PC-3 (cell line): ENCODE measurements at places on chromosomes 12 and 14. TPM values are rescaled to one million over a fixed set of nuclear protein-coding genes. Genes with fewer than 3 reads are reported as not detected.

DNA sequence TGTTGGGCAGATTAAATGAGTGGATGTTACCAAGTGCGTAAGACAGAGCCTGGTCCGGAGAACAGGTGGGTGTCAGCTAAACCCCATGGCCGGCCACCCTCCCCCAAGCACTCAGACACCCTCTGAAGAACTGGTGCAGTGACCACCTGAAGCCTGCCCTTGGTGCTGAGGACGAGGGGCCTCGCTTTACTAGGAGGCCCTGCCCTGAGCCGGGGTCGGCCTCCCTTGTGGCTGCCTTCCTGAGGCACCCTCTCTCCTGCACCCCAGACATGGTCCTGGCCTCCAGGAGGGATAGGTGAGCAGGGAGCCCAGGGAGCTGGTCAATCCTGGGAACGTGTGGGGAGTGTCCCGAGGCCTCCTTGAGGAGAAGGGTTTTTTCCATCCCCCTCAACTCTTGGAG, 4.9 kb upstream of the KIF26A start:
- H3K4me3 ChIP-seq = no peak overlapping the region
- DNase-seq = no peak
- no peaks in the 10 kb centered on the region for H3K36me3 ChIP-seq
- no peak overlapping the region for H3K27ac ChIP-seq
- H3K27me3 ChIP-seq = peaks cover 39% of the 10 kb centered on the region
- H3K4me1 ChIP-seq = peaks cover 5% of the 10 kb centered on the region; the same call in 1 of the 2 replicates

Gene C12orf50
- total RNA-seq = not detected in 2 replicates

GRCh38 chr14:35512765-35513164, 21.2 kb upstream of the INSM2 start:
- no peak overlapping the region for H3K4me3 ChIP-seq
- H3K36me3 ChIP-seq = no peaks in the 10 kb centered on the region
- H3K27ac ChIP-seq = no peak overlapping the region
- no peaks in the 10 kb centered on the region for H3K4me1 ChIP-seq
- DNase-seq = no peak
- peaks cover 26% of the 10 kb centered on the region for H3K27me3 ChIP-seq

Gene WNT1
- not detected in 2 replicates for total RNA-seq

- DNase-seq = peak; percentile 86
- H3K27me3 ChIP-seq = no peaks in the 10 kb centered on the region
- H3K4me1 ChIP-seq = peaks cover 8% of the 10 kb centered on the region
- no peaks in the 10 kb centered on the region for H3K36me3 ChIP-seq
- no peak overlapping the region for H3K27ac ChIP-seq
- H3K4me3 ChIP-seq = no peak overlapping the region
These were observed 99.2 kb downstream of the SCARB1 start for GRCh38 chr12:124764451-124764850.

Gene TMEM52B
- not detected in 2 replicates for total RNA-seq

Gene PPP1R36
- 0.26 TPM in 1 of 2 replicates, not detected in the other for total RNA-seq

DNA sequence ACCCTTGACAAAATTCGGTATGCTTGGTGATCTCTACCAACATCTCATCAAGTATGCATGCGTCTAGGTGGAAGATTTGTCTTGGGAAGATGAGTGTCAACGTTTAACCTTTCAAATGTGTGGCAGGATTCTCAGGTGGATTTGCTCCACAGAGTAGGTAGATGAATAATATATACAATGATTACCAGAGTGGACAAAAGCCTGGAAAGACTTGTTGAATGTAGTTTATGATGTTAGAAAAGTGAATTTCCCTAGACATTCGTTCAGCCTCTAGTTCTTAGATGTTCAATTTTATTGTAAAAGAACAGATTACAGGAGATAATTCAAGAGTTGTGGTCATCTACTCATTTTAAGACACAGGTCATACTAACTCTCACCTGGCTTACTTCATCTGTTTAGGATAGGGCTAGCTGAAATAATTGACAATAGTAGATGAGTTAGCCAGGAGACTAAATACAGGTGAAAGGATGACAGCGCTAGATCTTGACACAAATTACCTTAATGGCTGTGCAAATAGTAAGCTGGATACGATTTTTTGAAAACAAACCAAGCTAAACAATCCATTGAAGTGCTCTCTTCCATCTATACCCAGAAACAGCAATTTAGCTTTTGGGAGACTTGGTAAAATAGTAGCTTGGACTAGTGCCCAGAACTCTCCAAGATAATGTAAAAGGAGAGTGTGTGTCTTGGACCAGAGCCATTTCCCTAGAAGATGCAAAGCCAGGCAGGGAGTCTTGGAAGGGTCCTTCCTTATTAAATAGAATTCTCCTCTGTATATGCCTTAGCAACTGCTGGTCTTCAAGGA, 168.0 kb downstream of the DACT1 start:
- H3K36me3 ChIP-seq = no peaks in the 10 kb centered on the region
- DNase-seq = peak; percentile 65
- H3K27me3 ChIP-seq = peaks cover 39% of the 10 kb centered on the region
- no peak overlapping the region for H3K4me3 ChIP-seq
- peaks cover 7% of the 10 kb centered on the region for H3K4me1 ChIP-seq

Gene CIROP
- not detected in 2 replicates for total RNA-seq

DNA sequence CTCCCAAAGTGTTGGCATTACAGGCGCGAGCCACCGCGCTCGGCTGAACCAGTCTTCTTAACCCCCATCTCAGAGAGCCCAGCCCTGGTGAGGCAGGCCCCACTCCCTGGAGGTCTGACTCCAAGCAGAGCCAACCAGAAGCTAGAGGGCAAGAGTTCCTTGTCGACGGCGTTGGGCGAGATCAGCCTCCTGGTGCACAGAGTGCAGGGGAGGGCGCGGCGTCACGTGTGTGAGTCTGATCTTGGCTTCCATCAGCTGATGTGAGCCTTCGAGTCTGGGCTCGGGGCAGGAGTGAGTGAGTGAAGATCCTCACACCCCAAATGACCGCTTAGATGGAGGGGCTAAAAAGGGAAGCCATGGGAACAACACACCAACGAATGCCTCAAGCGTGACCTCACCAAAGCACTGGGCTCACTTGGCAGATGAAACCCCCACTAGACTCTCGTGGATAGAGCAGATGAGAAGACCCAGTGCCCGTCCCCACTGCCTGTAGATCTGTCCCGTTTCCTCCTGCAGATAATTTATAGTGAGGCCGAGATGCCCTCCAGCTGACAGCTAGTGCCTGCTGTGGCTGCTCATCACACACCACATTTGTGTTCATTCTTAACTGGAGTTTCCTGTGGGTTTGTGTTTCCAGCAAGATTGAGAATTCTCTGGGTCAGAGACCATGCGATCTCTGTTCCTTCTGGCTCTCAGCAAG, 28.6 kb upstream of the ADGRD1 start:
- peaks cover 97% of the 10 kb centered on the region for H3K27me3 ChIP-seq
- no peak for DNase-seq
- no peaks in the 10 kb centered on the region for H3K4me1 ChIP-seq
- H3K36me3 ChIP-seq = no peaks in the 10 kb centered on the region
- H3K4me3 ChIP-seq = no peak overlapping the region

Gene TNFRSF1A
- 95.1 and 97.4 TPM in 2 replicates for total RNA-seq

Gene TDRD9
- total RNA-seq = 0.07 and 0.12 TPM in 2 replicates

Gene ZBTB25
- total RNA-seq = 4.0 and 10.7 TPM in 2 replicates

GRCh38 chr12:65825507-65826352, 1.4 kb downstream of the HMGA2 start:
- peaks cover 40% of the 10 kb centered on the region for H3K4me1 ChIP-seq
- peak; percentile 14 for DNase-seq
- H3K27ac ChIP-seq = peak overlapping the region; percentile 95
- H3K36me3 ChIP-seq = peaks cover 49% of the 10 kb centered on the region
- peak overlapping the region; percentile 92 for H3K4me3 ChIP-seq

Gene B4GALNT3
- total RNA-seq = 3.7 and 5.0 TPM in 2 replicates

DNA sequence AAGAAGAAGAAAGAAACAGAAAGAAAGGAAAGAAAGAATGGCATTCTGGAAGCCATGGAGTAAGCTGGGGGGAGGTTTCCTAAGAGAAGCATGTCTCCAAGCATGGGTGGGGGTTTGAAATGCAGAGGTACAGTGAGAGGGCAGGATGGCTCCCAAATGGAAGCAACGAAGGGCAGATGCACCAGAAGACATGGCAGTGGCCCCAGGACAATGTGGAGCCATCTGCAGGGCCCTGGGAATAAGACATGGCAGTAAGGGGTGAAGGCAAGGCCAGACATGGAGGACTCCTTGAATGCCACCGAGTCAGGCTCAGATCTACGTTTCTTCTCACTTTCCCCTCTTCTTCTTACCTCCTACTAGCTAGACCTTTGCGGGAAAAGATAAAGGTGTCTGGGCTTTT, 4.7 kb upstream of the COL2A1 start:
- no peak for DNase-seq
- H3K27me3 ChIP-seq = peaks cover 18% of the 10 kb centered on the region
- no peak overlapping the region for H3K27ac ChIP-seq
- no peaks in the 10 kb centered on the region for H3K36me3 ChIP-seq
- H3K4me1 ChIP-seq = peaks cover 5% of the 10 kb centered on the region; the same call in 1 of the 2 replicates
- H3K4me3 ChIP-seq = no peak overlapping the region

Gene MIP
- total RNA-seq = not detected in 2 replicates

- no peaks in the 10 kb centered on the region for H3K36me3 ChIP-seq
- peak overlapping the region; percentile 87; the same call in 1 of the 2 replicates for H3K27ac ChIP-seq
- no peaks in the 10 kb centered on the region for H3K27me3 ChIP-seq
- peak overlapping the region; percentile 82 for H3K4me3 ChIP-seq
- DNase-seq = peak; percentile 10
- H3K4me1 ChIP-seq = peaks cover 15% of the 10 kb centered on the region; the same call in 1 of the 2 replicates
These were observed 669 bp upstream of the SLC25A21 start for GRCh38 chr14:37172936-37173614.

Gene TSHR
- total RNA-seq = not detected in 2 replicates

DNA sequence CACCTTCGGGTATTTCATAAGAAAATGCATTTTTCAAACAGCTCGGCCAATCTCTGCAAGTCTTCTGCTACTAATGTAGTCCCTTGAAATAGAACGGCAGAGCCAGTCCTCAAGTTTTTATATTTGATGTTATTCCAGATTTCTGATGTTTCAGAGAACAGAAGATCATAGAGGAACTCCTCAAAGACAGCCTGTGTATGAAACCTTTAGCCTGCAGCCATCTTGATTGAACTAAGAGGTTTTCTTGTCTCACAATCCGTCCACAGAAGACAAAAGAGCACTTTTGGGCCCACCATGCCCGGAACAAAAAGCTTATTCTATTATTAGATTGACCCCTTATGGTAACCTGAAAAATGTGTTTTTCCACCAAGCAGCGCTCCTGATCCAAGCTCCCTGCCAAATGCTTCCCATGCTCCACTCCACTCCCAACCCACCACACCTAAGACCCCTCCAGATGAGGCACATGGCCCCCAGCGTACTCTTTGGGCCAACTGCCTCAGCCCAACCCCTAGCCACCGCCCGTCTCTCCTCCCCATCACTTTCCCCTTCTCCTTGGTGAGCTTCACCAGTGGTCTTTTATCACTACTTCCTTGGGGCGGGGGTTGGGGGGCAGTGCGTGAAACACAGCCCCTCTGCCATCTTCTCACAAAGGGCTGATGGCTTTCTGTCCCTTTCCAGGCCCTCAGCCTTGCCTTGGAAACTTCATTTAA, 175.8 kb downstream of the CALM1 start:
- H3K27ac ChIP-seq = no peak overlapping the region
- H3K36me3 ChIP-seq = no peaks in the 10 kb centered on the region
- no peak for DNase-seq
- no peaks in the 10 kb centered on the region for H3K4me1 ChIP-seq
- no peaks in the 10 kb centered on the region for H3K27me3 ChIP-seq

DNA sequence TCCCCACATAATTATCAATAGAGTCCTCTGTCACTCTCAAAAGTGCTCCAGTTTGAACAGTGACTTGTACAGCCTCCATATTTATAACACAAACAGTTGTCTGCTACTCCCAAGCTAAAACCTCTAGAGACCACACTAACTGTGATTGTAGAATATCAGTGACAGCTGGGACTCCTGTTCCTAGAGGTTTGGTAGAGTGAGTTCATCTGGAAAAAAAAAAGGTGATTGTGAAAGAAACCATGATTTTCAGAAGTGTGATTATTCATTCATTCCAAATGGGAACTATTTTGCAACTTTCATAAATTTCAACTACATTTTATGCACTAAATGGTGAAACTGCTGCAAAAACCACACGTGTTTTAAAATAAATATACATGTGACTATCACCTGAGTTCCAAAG, 128.0 kb upstream of the PLXNC1 start:
- no peaks in the 10 kb centered on the region for H3K27me3 ChIP-seq
- H3K36me3 ChIP-seq = no peaks in the 10 kb centered on the region
- no peak overlapping the region for H3K4me3 ChIP-seq

GRCh38 chr12:120677765-120678473, 9.0 kb upstream of the MLEC start:
- H3K4me3 ChIP-seq = no peak overlapping the region
- H3K4me1 ChIP-seq = peaks cover 6% of the 10 kb centered on the region
- peak; percentile 53 for DNase-seq

Gene MARCHF9
- total RNA-seq = 9.3 and 13.4 TPM in 2 replicates

DNA sequence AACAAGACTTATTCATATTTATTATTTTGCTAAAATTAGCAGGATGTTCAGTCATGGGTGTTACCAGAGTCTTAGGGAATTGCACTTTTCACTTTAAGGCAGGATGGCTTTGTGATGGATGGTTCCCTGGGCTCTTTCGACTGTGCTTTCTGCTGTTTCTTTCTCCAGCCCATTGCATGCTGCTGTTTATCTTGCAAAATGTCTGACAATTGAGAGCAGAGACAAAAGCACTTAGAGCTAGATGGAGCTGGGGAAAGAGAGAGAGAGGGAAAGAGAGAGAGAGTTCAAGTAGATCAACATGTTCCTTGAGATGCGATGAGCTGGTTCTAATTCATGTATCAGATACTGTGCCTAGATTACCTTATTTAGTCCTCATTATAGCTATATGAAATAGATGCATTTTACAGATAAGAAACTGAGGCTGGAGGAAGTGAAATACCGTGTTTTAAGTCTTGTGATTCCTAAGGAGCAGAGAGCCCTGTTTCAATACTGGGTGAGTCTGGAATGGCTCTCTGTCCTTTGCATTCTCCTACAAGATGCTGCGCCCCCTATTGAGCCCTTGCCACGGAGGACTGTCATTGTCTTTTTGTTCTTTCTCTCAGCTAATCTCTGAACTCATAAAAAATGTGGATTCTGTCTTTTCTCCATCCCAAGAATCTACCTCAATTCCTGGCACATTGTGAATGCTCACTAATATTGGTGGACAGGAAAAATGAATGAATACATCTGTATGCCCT, 227.9 kb downstream of the ALG10B start:
- peaks cover 12% of the 10 kb centered on the region for H3K4me1 ChIP-seq
- H3K36me3 ChIP-seq = no peaks in the 10 kb centered on the region
- no peak for DNase-seq
- no peak overlapping the region for H3K4me3 ChIP-seq
